Suppressor macrophage treated with lipopolysaccharide for 1 hour (primary cell): ENCODE measurements at places on chromosomes 5 and 9.

- DNase-seq = no peak
Measured at GRCh38 chr9:133727876-133728441, 10.2 kb downstream of the SARDH start.

DNA sequence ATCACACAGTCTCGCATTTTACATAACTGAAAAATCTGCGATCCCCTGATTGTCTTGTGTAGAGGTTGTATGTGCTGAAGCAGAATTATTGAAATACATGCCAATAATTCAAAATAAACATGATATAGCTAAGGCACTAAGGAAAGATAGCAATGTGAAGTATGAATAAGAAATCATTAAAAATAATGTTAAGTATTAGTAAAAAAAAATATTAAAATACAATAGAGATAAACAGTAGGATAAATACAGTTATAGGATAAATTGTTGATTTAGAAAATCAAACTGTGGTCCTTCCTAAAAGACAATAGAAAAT, 121.1 kb downstream of the FBXL17 start:
- DNase-seq = no peak

DNA sequence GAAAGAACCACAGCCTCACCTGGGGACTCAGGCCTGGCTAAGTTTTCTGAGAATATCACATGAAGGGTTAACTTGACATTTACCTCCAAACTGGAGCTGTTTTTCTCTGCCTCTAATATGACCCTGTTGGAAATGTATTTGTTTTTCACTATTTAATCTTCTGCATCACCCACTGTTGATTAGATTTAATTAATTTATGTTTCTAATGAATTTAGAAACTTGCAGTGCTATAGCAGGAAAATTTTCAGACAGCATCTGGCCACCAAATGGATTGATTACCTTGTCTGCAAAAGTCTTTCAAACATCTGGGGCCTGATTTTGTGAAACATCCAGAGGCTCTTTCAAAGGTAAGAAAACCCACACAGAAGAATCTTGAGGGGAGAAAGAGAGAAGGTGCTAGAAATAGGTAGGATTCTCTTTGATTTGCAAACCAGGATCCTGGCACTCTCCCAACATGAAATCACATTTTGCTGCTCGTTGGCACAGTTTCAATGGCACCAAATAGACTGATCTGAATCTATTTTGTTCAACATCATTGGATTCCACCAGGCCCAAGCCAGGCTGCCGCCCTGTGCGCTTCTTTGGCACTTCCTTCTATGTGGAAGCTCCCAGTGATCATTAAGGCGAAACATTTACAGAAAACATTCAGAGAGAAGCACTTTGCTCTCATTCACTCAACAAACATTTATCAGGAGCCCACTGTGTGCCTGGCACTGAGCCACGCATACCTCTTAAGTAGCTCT, 157.3 kb downstream of the PPP2R2B start:
- DNase-seq = no peak

DNA sequence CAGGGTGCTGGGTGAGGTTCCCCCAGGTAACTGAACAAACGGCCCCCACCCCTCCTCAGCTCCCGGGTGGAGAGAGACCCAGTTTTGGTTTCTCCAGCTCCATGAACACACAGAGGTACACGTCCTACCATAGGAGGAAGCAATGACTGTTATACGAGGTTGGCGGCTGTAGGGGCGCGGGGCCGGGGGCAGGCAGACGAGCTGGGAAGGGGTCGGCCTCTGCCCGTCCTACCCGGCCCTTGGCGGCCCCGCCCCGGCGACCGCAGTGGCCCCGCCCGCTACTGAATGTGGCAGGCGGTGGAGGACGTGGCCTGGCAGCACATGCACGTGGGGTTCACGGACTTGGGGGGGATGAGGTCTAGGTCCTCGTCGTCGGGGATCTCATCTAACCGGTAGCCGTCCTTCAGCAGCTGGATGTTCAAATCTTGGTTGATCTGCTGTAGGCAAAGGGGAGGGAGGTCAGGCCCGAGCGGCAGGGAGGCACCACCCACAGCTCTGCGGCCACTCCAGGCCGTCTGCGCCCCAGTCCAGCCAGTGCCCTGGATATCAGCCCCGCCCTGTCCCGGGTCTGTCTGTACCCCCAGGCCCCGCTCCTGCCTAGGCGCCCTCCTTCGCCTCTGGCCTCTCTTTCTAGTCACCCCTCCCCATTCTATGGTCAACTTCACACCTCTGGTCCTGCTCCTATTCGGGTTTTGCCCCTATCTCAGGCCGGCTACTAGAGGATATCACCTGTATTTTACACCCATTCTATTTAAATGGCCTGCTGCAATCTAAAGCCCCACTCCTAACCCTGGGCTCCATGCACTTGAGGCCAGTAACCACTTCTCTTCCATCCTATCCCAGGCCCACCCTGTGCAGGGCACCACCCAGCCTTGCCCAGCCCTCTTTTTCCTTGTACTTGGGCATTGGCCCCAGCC, 24.2 kb upstream of the MYORG start:
- DNase-seq = no peak

- no peak for DNase-seq
Measured at GRCh38 chr5:145681216-145681615, 153.9 kb downstream of the PRELID2 start.

DNA sequence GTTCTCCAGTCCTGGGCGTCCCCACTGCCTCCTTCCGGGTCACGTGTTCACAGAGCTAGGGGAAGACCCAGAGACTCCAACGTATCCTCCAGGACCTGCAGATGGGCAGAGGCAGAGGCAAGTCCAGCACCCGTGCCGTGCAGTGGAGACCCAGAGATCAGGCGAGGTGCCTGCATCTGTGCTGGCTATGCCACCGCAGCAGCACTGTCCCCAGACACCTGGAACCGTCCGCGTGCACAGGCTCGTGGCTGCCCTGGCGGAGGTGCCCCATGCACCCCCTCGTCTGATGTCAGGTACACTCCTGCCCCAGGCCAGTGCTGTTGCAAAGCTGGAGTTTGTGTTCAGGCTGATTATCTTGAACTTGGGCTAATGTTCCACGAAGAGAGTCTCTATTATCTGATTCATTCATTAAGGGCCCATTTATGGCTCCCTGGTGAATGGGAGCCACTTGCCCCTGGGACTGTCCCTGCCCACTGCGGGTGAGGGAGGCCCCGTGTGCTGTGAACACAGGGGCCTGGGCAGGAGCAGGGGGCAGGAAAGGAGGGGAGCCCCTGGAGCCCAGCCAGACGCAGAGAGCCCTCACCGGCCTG, 13.7 kb downstream of the IRX4 start:
- no peak for DNase-seq

GRCh38 chr9:93154293-93154903, 20.3 kb upstream of the NINJ1 start:
- DNase-seq = peak; percentile 60

DNA sequence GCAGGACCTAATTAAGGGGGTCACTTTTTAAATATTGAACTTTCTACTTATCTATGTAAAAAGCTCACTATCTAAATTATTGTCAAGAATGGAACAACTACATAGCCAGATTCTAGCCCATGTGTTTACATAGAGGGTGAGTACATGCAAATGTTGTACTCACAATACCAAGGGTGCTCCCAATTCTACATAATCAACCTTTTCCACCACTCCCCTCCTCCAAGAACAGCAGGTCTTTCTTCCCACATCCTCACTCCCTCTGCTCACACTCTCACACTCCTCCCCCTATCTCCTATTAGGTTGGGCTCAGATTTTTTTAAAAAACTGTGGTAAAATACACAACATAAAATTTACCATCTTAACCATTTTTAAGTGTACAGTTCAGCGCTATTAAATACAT, 325.4 kb downstream of the ARL15 start:
- DNase-seq = no peak

- peak; percentile 86 for DNase-seq
Measured at GRCh38 chr5:68332556-68332955, 117.0 kb downstream of the PIK3R1 start.

DNA sequence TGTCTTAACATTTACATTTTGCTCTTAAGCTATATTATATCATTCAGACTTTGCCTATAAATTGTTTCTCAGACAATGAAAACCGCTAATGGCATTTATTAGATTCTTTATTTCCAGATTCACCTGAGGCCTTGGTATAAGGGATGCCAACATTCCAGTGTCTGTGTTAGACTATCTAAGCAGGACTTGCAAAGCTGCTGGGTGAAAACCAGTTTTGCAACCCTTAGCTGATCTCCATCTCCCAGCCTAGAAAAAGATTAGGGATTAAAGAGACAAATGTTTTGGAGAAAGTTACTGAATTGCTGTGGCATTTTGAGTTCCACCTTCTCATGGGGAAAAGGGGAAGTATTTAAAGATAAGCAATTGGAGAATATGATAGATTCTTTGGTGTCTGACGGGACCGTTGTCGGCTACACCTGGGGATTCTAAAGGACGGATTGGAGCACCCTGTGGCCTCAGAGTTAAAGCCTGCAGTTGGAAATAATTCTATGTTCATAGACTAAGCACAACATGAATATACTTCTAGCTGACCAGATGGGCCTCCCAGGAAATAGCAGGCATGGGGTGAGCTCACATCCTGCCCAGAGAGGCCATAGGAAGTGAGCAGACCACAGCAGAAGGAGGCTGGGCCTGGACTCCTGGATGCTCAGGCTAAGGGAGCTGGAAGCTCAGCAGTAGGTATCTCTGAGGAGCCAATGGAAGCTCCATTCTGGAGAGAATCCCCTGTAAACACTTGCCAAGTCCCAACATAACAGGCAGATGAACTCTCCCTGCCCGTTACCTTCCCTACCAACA, 21.8 kb downstream of the ENTREP1 start:
- DNase-seq = no peak

DNA sequence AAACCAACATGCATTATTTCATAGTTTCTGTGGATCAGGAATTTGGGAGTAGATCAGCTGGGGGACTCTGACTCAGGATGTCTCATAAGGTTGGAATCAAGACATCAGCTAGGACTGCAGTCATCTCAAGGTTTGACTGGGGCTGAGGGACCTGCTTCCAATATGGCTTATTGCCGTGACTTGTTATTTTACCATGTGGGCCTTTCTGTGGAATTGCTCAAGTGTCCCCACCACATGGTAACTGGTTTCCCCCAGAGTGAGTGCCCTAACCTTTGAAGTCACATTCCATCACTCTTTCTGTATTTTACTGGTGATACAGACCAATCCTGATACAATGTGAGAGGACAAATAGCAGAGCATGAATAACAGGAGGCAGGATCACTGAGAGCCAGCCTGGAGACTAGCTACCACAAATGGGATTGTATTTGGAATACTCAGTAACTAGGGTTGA, 70.2 kb upstream of the ELL2 start:
- DNase-seq = no peak

DNA sequence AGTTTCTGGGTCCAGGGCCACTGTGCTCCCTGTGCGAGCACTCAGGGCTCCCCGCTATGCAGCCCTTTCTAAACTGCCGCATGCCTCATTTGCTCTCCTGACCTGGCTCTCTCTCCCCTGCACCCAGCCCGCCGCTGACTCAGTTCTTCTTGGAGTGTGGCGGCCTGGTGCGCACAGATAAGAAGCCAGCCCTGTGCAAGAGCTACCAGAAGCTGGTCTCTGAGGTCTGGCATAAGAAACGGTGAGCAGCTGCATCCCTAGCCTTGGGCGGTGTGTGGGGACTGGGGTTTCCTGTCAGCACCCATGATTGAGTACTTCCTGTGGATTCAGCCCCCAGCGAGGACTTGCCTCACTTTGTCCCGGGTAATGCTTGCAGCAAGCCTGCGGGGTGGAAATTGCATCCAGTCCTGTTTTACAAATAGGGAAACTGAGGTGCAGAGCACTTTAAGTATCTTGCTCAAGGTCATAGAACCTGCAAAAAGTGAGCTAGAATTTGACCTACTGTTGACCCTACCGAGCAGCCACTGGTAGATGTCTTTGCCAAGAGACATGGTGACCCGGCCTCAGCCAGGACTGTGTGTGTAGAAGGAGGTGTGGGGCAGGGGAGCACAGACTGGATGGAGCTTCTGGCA, 27.9 kb downstream of the USP20 start:
- DNase-seq = peak; percentile 50

GRCh38 chr9:90385146-90385545, 257.5 kb downstream of the DIRAS2 start:
- DNase-seq = no peak

DNA sequence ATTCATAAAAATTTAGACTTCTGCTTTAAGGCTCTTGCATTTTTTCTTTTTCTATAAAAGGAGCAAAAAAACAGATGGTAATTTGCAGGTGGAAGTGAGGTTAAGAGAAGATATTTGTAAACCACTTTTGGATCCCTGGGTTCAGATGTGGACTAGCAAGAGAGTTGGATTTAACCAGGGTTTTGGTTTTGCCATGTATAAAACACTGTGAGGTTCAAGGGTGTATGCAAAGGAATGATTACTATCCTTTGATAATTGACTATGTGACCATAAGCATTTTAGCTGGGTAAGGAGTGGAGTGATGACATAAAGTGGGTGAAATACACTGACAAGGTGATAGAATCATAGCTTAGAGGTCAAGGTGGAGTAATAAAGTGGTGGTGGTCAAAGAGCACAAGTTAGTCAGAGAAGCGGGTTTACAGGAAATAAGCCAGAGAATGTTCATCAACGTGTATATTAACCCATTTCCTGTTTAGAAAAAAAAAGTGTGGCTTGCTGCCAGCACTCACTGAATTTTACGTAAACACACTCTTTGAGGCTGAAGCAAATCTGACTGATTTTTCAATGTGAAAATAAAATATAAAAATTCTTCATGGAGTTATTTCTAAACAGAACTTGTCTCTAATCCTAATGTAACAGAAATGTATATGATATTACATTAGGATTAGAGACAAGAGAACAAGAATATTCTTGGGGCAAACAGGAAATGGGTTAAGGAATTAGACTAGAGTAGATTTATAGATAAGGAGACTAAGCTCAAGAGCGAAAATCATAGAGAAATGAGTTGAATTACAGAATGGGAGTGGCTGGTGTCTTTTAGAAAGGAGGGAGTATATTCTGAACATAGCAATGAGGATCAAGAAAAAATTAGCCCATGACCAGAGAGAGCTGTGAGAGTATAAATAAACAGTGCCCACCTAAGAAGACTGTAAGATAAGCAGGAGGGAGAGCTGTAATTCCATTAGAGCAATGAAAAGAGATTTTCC, 74.5 kb downstream of the CDKN2A start:
- no peak for DNase-seq

GRCh38 chr9:69500896-69501295, 171.3 kb downstream of the APBA1 start:
- no peak for DNase-seq

DNA sequence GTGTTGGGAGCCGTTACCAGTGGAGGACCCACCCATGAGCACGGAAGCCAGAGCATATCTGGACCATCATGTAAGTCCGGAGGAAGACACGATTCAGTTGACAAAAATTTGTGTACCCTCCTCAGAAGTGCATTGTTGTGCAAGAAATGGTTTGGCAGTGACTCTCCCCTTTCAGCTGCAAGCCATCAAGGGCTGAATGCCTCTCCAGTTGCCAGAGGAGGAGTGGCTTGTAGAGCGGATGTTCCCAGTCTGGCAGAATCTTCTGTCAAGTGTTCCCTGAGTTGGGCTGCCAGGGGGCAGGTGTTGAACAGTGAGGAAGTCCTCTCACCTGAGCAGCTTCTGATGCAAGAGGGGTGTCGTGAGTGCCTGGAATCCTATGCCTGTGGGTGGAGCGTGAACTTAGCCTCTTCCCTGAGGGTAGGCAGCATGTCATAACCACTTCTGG, 27.6 kb upstream of the CDKN2AIPNL start:
- DNase-seq = no peak
